PC-3 (cell line): ENCODE measurements at places on chromosomes 1 and 21.

GRCh38 chr1:239418681-239419080 lies 32.3 kb downstream of the CHRM3 start:
- no peak for DNase-seq

DNA sequence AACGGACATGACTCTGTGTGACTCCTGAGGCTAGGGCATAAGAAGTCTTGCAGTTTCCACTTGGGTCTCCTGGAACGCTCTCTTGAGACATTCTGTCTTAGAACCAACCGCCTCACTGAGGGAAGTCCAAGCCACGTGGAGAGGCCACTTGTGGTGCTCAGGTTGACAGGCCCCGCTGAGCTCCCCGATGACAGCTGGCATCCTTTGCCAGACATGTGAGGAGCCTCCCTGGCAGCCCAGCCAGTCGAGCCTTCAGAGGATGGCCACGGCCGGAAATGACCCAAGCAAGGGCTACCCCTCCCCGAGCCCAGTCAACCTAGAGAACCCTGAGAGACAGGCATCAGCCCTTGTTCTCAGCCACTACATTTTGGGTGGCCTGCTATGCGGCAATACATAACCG lies 20.7 kb downstream of the PLEKHA6 start:
- DNase-seq: no peak

GRCh38 chr1:113545210-113545609 lies 154.9 kb downstream of the MAGI3 start:
- DNase-seq: no peak

GRCh38 chr1:40926441-40926840 lies 53.1 kb upstream of the CTPS1 start:
- DNase-seq: no peak

DNA sequence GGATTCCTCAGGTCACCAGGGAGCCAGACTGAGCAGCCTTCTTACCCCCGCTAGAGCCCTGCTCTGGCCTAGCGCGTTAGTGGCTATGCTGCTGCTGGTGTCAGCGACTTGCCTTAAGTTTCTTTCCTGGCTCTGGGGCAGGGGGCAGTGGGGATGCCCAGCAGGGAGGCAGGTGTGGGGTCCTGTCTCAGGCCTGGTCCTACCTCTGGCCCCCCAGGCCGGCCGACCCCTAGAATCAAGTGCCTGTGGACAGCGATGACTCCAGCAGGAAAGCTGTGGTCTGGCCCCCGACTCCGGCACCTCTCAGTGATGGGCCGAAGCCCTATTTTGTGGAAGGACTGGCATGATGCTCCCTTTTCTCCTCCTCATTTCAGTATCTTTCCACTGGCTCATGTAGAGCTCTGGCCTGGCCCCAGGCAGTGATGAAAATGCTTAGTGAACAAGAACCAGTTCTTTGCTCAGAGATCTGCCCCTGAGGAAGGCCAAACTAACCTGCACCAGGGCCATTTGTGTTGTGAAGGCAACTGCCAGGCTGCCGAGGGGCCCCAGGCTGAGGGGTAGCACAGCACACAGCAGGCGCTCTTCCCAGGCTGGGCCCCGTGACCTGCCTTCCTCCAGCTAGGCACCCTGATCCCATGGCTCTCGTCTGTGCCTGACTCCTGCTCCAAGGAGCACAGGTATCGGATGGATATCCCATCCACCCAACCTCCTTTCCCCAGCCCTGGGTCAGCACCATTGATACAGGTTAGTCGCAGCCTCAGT lies 23.7 kb downstream of the MRPL37 start:
- no peak for DNase-seq

DNA sequence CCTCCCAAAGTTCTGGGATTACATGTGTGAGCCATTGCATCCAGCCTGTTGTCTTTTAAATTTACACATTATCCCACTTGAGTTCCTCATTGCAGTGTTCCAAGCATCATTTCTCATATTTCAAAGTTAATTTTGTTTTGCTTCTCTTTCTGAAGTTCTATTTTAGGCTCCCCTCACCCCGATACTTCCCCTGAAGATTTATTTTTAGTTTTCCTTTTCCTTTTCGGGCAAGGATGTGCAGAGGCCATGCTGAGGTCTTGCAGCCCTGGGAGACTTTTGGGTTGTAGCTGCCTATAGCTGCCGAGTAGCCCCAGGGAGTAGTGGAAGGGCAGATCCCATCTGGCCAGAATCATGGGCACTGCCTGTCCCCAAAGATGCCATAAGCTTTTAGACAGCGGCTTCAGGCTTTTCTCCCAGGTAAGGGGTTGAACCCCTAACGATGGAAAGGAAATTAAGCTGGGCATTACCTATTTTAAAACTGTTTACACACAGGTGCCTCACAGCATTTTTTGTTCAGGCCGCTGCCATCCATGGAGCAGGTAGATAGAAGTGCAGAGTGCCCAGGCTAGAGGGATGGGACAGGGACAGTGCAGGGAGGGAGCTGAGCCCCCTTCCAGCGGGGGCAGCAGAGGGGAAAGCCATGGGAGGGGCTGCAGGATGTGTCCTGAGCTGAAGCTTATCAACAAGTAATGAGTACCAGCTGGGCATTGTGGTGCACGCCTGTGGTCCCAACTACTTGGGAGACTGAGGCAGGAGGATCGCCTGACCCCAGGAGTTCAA lies 15.9 kb downstream of the PSEN2 start:
- DNase-seq: no peak

- DNase-seq: no peak
Observed at GRCh38 chr1:32126770-32127169, 18.9 kb downstream of the KPNA6 start.

GRCh38 chr21:23215261-23215660 lies 2217.1 kb downstream of the NCAM2 start:
- no peak for DNase-seq
